GM12891 (cell line): ENCODE measurements at places on chromosomes 3 and 15.

GRCh38 chr15:26096581-26096980 is 233.5 kb upstream of the ATP10A start:
- DNase-seq = no peak

DNA sequence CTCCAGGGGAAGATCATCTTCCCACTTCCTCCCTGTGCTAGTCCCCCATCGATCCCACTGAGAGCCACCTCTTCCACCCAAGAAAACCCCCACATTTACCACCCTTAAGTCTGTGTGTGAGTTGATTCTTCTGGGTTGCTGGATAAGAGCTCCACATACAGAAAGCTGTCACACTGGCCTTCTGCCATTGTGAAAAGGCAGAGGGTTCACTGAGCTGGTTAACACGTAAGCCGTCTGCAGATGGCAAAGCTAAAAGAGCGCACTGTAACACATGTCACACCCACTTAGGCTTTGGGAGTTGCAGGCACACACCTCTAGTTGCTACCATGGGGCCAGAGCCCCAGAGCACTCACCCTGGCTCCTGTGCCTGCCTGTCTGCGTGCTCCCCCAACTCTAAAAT is 309.8 kb upstream of the LRRC3B start:
- no peak for DNase-seq

GRCh38 chr15:100928632-100929280 is 9.6 kb downstream of the LRRK1 start:
- DNase-seq = no peak

DNA sequence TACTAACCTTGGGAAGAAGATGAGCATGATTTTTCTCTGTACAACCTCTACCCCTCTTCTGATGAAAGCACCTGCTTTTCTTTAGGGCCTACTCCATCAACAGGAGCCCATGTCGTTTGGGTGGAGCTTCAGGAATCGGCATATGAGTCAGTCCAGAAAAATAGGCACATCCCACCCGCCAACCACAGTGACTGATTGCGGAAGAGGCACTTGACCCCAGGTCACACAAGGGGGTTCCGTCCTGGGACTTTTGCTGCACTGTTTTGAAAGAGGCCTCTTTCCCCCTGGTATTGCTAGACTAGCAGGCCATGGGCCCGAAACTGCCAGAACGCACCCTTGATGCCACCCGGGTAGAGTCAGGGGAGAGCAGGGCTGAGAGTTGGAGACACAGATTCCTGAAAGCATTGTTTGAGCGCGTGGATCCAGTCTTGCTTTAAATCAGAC is 19.3 kb upstream of the NRROS start:
- DNase-seq = no peak

GRCh38 chr15:93179072-93179471 is 90.1 kb upstream of the RGMA start:
- DNase-seq = no peak

GRCh38 chr15:40133544-40133943 is 24.9 kb upstream of the BMF start:
- DNase-seq = no peak

DNA sequence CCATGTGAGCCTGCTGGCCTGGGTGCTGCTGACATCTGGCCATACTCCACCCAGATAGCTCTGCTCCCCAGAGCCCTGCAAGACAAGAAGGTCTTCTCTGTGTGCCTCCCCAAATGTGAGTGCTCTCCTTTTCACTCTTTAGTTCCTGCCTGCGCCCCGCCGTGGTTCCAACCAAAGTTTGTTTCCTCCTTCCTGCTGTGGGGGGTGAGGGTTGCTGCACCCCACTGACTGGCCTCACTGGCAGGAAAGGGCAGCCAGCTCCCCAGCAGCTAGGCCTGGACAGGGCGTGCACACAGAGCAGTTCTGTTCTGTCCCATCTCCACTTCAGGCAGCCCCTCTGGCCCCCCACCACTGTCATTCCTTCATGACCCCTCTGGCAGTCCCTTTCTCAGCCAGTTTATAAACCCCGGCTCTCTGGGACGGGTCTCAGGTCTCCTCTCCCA is 5.4 kb upstream of the CCDC174 start:
- DNase-seq = no peak

GRCh38 chr3:155019575-155019974 is 60.5 kb upstream of the MME start:
- DNase-seq = no peak

DNA sequence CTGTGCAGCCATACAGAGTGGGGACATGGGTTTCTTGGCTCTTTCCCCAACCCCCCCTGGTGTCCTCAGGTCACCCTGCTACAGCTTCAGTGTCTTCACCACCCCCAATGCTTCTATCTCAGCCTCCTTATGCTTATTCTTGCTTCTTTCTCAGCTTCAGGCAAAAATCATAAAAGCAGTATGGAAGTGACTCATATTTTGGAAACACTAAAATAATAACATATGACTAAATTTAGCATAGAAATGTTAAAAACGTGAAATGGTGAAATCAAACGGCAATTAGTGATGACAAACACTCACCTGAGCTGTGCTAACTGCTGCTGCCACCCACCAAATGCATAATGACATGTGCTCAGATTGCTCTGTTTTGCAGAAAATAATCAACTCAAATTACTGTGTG is 475.2 kb upstream of the EPHA3 start:
- DNase-seq = no peak

DNA sequence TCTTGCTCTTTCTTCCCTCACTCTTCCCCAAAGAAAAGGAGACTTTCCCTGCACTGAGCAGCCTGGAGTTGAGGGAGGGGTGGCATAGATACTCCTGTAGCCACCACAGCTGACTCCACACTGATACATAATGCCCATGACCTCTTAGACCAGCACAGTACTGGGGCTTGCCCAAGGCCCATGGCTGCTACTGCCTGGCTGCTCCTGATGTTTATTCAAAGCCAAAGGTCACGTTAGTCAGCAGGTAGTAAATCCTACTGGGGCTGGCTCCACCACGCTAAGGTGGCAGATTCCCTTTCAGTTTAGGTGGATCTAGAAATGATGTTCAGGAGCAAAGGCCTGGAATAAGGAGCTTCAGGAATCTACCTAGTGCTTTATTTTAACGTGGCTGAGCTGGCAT is 212.7 kb downstream of the C3orf38 start:
- no peak for DNase-seq

- DNase-seq = no peak
Measured at GRCh38 chr3:53815651-53816050, 30.6 kb downstream of the CHDH start.

DNA sequence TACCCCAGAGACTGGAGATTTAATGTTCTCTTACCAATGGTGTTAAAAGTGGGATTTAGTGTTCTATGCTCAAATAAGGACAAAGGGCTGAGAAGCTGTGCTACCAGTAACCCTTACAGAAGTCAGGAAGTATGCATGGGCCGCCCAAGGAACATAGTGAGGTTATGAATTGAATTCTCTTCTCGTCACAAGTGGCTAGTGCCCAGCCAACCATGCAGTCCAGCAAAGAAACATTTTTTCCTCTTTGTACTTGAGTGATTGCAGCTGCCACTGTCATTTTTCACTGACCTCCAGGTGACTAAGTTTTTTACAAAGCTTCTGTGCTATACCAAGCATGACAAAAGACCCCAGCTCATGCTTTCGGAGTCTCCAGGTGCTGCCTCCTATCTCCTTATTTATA is 110.6 kb upstream of the DCBLD2 start:
- peak; percentile 7 for DNase-seq

- no peak for DNase-seq
Measured at GRCh38 chr15:28911310-28911931, 25.6 kb downstream of the APBA2 start.

DNA sequence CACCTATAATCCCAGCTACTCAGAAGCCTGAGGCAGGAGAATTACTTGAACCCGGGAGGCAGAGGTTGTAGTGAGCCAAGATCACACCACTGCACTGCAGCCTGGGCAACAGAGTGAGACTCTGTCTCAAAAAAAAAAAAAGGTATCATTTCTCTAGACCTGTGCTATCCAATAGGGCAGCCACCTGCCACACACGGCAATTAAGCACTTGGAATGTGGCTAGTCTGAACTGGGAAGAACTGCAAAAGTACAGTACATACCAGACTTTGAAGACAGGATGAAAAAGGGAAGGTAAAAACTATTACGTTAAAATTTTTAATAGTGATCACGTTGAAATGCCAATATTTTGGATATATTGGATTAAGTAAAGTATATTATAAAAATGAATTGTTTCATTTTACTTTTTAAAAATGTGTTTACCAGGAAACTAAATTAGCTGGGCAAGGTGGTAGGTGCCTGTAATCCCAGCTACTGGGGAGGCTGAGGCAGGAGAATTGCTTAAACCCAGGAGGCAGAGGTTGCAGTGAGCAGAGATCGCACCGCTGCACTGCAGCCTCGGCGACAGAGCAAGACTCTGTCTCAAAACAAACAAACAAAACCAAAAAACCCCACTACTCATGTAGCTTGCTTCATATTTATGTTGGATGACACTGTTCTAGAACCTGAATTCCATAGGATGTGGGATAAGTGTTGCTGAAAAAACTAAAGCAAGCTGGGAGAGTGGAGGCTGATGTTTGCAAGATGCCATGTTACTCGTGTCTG is 2.3 kb downstream of the CYP8B1 start:
- no peak for DNase-seq
